GM19239 (cell line): ENCODE measurements at places on chromosomes 5 and 9.

- no peak for DNase-seq
These were observed 35.5 kb downstream of the OR2Y1 start for GRCh38 chr5:180704362-180704761.

GRCh38 chr9:133735415-133735775 lies 2.8 kb downstream of the SARDH start:
- DNase-seq, result no peak

DNA sequence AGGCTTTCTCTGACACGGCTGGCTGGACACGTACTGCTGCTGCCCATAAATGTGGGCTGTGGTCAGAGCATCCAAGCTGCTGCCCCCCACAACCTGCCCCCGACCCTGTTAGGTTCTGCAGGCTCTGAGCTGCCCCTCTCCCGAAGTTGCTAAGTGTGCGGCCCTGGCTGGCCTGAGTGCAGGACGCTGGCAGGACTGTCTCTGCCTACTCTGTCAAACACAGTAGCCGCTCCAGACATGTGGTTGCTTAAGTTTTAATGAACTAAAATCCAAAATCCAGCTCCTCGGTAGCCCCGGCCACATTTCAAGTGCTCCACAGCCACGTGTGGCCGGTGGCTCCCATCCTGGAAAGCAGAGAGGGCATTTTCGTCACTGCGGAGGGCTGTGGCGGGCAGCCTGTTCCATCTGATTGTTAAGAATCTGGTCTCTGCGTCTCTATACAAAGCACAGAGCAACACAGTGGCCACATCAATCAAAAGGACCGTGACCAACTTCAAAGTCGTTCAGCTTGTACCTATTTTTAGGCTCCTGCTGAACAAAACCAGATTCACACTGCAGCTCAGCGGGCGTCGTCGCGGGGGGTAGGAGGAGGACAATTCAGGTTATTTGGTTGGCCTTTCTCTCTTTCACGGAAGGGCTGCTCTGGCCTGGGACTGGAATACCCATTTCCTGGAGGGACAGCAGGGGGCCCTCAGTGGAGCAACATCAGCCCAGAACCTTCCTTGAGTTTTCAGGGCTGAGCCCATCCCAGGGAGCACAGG lies 68.9 kb downstream of the PTCH1 start:
- DNase-seq, result no peak

- DNase-seq, result no peak
These were observed 7.3 kb downstream of the UBTD2 start for GRCh38 chr5:172276214-172276613.
